ENCODE measurements at places on chromosomes 5 and 9. TPM values are rescaled to one million over a fixed set of nuclear protein-coding genes. Genes with fewer than 3 reads are reported as not detected.

DNA sequence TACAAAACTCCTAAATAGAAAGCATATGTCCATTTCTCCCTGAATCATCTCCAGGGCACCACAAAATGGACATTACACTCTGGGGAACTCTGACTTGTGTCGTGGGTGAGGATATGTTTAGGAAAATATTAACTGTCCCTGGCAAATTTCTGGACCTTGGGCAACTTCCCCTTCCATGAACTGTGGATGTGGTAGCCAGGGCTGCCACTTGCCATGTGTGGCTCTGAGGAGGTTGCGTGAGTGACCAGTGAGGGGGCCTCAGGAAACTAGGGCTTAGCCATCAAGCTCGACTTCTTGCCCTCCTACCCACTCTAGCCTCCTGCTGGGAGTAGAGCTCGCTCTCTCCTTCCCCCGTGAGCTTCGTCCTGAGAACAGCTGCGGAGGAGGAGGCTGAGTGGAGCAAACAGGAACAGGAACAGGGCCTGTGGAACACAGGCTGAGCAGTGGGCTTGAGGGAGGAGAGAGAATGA, 13.8 kb upstream of the STC2 start:
- peaks cover 3% of the 10 kb centered on the region for H3K27me3 ChIP-seq
- no peaks in the 10 kb centered on the region for H3K4me1 ChIP-seq
- no peak overlapping the region for H3K27ac ChIP-seq

DNA sequence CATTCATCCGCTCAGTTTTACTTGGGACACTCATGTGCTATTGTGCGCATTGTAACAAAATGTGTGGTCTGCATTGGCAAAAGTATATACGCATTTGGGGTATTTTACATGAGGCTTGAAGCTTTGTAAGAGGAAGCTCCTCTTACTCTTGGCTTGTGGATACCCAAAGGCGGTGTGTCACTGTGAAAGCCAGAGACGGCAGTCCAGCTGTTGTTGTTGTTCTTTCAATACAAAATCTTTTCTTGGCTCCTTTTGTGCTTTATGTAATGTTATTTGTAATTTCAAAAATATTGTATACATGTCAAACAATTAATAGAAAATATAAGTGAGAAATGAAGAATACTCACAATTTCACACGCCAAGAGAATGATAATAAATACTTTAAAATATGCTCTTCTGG, 128.3 kb upstream of the MOCS2 start:
- H3K36me3 ChIP-seq = no peaks in the 10 kb centered on the region
- no peak overlapping the region for H3K27ac ChIP-seq
- peaks cover 5% of the 10 kb centered on the region for H3K27me3 ChIP-seq
- H3K4me3 ChIP-seq = no peak overlapping the region
- DNase-seq = no peak
- no peaks in the 10 kb centered on the region for H3K4me1 ChIP-seq

DNA sequence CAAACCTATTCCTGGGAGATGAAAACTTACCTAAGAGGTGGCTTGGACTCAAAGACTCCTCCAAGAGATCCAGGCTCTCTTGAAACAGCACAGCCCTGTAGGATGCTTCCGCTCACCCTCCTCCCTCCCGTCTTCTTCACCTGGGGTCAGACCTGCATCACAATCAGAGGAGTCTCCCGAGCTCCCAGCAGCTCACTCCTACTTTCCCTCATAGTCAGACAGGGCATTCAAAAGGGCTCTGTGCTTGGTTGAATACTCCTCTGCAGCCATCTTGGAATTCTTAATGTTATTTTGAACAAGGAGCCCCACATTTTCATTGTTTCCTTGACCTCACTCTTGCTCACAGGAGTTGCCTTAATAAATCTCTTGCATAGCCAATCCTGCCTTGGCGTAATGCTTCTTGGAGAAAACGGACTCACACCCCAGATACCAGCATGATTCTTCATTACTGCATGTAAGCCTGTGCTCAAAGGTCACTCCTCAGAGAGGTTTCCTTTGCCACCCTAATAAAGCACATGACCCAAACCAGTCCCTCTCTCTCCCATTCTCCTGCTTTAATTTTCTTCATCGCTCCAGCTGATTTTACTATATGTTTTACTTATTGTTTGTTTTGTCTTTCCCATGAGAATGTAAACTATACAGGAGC, 47.1 kb upstream of the IFNK start:
- peaks cover 6% of the 10 kb centered on the region for H3K36me3 ChIP-seq
- H3K4me3 ChIP-seq = no peak overlapping the region
- peaks cover 3% of the 10 kb centered on the region for H3K27me3 ChIP-seq
- DNase-seq = no peak
- peaks cover 3% of the 10 kb centered on the region for H3K4me1 ChIP-seq

DIRAS2 gene
- total RNA-seq = not detected

GRCh38 chr9:113675475-113675941, 200.6 kb upstream of the ZNF618 start:
- peaks cover 30% of the 10 kb centered on the region for H3K27me3 ChIP-seq
- H3K4me1 ChIP-seq = no peaks in the 10 kb centered on the region
- no peak overlapping the region for H3K27ac ChIP-seq
- no peak for DNase-seq
- H3K36me3 ChIP-seq = no peaks in the 10 kb centered on the region

ADGRD2 gene
- total RNA-seq = not detected

DNA sequence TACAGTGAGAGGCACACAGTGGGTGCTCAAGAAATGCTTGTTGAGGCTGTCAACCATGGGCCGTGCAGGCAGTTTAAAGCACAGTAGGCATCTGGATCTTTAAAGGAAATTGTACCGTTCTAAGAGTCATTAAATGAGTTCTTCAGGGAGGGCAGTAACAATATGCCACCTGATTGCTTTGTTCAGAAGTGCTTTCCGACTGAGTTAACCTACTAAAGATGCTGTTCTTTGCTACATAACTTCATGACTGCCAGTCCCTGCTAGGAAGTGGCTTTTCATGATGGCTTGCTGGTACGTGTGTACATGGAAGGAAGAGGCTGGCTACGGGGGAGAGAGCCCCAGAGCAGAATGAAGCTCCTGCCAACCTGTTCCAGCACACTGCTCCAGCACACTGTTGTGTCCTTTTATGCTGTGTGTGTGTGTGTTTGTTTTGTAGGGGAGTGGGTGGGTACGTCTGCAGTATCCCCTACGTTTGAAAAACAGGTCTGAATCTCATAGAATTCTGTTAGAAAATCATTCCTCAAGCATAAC, 41.9 kb upstream of the PPP2R2B start:
- H3K27ac ChIP-seq = no peak overlapping the region
- H3K36me3 ChIP-seq = no peaks in the 10 kb centered on the region
- no peaks in the 10 kb centered on the region for H3K27me3 ChIP-seq
- DNase-seq = no peak

All from activated naive CD4-positive, alpha-beta T cell treated with anti-CD3 and anti-CD28 coated beads for 36 hours (primary cell).